ENCODE measurements at places on chromosomes 4 and X. TPM values are rescaled to one million over a fixed set of nuclear protein-coding genes. Genes with fewer than 3 reads are reported as not detected.

ADAM29 gene
- not detected for total RNA-seq

AADAT gene
- 1.7 TPM for total RNA-seq

DCAF4L1 gene
- 0.21 TPM for total RNA-seq

GATA1 gene
- not detected for total RNA-seq

MFAP3L gene
- 3.9 TPM for total RNA-seq

GRIPAP1 gene
- 23.4 TPM for total RNA-seq

ODAPH gene
- total RNA-seq, result not detected

MXRA5 gene
- 1.7 TPM for total RNA-seq

MAGEA4 gene
- not detected for total RNA-seq

VCX3A gene
- not detected for total RNA-seq

UGT2B28 gene
- not detected for total RNA-seq
